ENCODE measurements at places on chromosomes 13 and 19. TPM values are rescaled to one million over a fixed set of nuclear protein-coding genes. Genes with fewer than 3 reads are reported as not detected.

Gene LRG1
- not detected for total RNA-seq

DNA sequence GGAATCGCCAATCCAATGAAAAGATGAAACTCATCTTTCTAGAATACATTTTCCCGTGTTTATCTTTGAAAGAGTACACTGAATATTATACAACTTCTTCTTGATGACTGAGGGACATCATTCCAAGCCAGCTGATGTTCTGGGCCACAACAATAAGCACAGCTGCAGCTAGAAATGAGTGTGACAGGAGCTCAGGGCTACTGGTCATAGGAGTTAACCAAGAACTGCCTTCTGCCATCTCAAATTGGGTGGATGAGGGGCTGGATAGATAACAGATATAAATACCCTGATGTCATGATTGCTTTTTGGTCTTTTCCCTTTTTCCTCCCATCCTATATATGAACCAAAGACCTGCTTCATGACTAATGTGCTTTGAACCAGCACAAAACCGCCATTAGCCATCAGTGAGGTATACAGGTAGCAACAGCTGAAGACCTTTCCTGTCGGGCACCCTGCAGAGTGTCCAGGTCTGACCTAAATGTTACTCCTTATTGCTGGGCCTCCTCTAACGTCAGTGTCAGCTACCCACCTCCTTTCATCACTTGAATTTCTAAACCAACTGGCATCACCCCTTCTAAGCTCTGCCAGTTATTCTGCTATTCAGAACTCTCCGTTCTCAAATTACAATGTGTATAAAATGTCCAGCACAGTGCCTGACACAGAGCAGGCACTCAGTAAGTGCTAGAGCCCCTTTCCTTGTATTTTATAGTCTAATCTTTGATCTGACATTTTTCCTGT, 178.2 kb downstream of the ENOX1 start:
- H3K27me3 ChIP-seq = peaks cover 3% of the 10 kb centered on the region
- H3K4me1 ChIP-seq = no peaks in the 10 kb centered on the region
- H3K27ac ChIP-seq = no peak overlapping the region

Gene OR10H1
- not detected for total RNA-seq

GRCh38 chr13:23822252-23822824, 66.9 kb downstream of the MIPEP start:
- peaks cover 3% of the 10 kb centered on the region for H3K4me1 ChIP-seq
- no peak for DNase-seq
- peaks cover 12% of the 10 kb centered on the region for H3K36me3 ChIP-seq
- H3K27me3 ChIP-seq = no peaks in the 10 kb centered on the region
- no peak overlapping the region for H3K4me3 ChIP-seq

GRCh38 chr19:48953990-48954594, 583 bp upstream of the BAX start:
- H3K27me3 ChIP-seq = no peaks in the 10 kb centered on the region
- no peak for DNase-seq

- peaks cover 32% of the 10 kb centered on the region for H3K36me3 ChIP-seq
- DNase-seq = no peak
- H3K27ac ChIP-seq = no peak overlapping the region
- H3K27me3 ChIP-seq = no peaks in the 10 kb centered on the region
- no peak overlapping the region for H3K4me3 ChIP-seq
Observed at GRCh38 chr13:113220141-113220598, 10.8 kb downstream of the CUL4A start.

Measured in activated CD8-positive, alpha-beta T cell treated with anti-CD3 and anti-CD28 coated beads, Interleukin-2, amount 10 ng/mL, durations not matched to agents 7 days and 5 days (primary cell).